CD4-positive, CD25-positive, alpha-beta regulatory T cell (primary cell): ENCODE measurements at places on chromosomes 7 and 10. TPM values are rescaled to one million over a fixed set of nuclear protein-coding genes. Genes with fewer than 3 reads are reported as not detected.

- H3K4me1 ChIP-seq: no peaks in the 10 kb centered on the region
- H3K36me3 ChIP-seq: no peaks in the 10 kb centered on the region
- no peak for DNase-seq
- H3K4me3 ChIP-seq: no peak overlapping the region
- no peak overlapping the region for H3K27ac ChIP-seq
Observed at GRCh38 chr10:121662945-121663917, 65.0 kb upstream of the FGFR2 start.

DNA sequence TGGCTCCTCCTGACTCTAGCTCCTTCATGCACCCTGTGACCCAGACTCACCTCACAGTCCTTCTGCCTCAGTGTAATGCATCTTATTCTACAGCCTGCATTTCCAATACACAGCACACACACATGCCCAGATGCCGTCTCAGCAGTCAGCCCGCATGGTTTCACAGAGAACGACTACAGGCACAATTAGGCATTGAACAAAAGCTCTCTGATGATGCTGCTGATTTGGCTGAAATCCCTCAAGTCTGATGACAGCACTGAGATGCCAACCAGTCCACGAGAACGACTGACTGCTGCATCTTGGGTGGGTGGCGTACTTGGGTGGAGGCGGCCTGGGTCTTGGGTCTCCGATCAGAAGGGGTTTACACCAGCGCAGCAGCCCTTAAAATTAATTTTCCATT lies 200.4 kb downstream of the TAX1BP1 start:
- H3K36me3 ChIP-seq: peaks cover 2% of the 10 kb centered on the region
- no peak for DNase-seq
- H3K27ac ChIP-seq: no peak overlapping the region
- no peaks in the 10 kb centered on the region for H3K4me1 ChIP-seq
- no peaks in the 10 kb centered on the region for H3K27me3 ChIP-seq

DNA sequence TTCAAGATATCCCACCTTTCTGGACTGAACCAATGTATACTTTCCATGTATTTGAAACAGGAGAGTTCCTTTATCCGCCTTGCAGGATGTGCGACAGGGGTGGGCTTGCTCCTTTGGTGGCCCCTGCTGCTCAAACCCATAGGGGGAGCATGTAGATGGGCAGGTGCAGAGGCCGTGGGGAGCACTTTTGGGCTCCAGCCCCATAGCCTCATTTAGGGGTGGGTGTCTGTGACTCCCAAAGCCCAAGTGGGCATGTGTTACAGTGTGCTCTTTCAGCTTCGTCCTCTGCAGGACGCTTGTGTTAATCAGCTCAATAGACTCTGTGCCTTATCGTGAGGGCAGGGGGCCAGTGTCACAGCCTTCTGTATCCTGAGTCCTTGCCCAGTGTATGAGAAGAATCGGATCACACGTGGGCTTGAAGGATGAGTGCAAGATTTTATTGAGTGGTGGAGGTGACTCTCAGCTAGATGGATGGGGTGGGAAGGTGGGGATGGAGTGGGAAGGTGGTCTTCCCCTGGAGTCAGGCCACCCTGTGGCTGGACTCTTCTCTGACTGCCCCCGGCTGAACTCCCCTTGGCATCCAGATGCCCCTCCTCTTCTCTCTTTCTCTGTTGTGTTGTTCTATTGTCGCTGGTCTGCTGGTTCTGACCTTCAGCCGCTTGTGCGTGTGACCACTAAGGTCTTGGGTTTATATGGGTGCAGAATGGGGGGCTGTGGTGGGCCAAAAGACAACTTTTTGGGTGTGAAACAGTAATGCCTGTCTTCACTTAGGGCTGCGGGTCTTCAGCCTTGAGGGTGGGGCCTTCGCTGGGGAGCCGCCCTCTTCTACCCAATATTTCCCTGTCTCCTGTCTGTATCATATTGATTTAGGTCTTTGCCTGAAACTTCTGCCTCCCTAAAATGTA lies 262.2 kb downstream of the GLRX3 start:
- H3K36me3 ChIP-seq: no peaks in the 10 kb centered on the region
- H3K4me3 ChIP-seq: no peak overlapping the region
- no peak overlapping the region for H3K27ac ChIP-seq

DNA sequence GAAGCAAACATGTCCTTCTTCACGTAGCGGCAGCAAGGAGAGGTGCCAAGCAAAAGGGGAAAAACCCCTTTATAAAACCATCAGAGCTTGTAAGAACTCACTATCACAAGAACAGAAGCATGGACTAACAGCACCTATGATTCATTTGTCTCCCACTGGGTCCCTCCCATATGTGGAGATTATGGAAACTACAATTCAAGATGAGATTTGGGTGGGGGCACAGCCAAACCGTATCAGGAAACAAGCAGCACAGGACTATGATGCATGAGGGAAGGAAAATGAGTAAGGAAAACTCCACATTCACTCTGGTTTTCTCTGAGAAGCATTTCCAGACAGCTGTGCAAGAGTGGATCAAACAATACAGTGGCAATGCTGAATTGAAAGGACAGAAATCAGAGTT lies 81.6 kb downstream of the RSU1 start:
- DNase-seq: no peak
- no peak overlapping the region for H3K4me3 ChIP-seq
- H3K27ac ChIP-seq: no peak overlapping the region
- H3K36me3 ChIP-seq: peaks cover 21% of the 10 kb centered on the region
- no peaks in the 10 kb centered on the region for H3K4me1 ChIP-seq

- H3K36me3 ChIP-seq: no peaks in the 10 kb centered on the region
- H3K27me3 ChIP-seq: no peaks in the 10 kb centered on the region
- no peak overlapping the region for H3K4me3 ChIP-seq
- no peak overlapping the region for H3K27ac ChIP-seq
- DNase-seq: no peak
- H3K4me1 ChIP-seq: no peaks in the 10 kb centered on the region
Observed at GRCh38 chr10:86779220-86780017, 23.0 kb downstream of the BMPR1A start.

DNA sequence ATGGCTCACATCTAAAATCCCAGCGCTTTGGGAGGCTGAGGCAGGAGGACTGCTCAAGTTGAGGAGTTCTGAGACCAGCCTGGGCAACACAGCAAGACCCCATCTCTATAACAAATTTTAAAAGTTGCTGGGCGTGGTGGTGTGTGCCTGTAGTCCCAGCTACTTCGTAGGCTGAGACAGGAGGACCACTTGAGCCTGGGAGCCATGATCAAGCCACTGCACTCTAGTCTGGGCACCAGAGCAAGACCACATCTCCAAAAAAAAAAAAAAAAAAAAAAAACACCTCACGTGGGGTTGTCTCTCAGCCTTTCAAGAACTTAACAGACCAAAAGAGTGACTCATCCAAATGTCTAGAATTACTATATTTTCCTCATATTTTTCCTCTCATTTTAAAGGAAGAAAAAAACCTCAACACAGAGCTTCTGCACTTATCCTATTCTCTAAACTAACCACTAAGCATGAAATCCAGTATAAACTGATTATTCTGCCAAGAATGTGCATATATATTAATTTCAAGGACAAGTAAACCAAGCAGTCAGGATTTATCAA lies 46.3 kb downstream of the CUL2 start:
- no peak for DNase-seq
- H3K36me3 ChIP-seq: peaks cover 62% of the 10 kb centered on the region
- H3K27me3 ChIP-seq: no peaks in the 10 kb centered on the region
- H3K4me1 ChIP-seq: no peaks in the 10 kb centered on the region
- no peak overlapping the region for H3K27ac ChIP-seq

C10orf71 gene
- not detected for total RNA-seq
